RWPE2 (cell line): ENCODE measurements at places on chromosomes 5 and 9.

DNA sequence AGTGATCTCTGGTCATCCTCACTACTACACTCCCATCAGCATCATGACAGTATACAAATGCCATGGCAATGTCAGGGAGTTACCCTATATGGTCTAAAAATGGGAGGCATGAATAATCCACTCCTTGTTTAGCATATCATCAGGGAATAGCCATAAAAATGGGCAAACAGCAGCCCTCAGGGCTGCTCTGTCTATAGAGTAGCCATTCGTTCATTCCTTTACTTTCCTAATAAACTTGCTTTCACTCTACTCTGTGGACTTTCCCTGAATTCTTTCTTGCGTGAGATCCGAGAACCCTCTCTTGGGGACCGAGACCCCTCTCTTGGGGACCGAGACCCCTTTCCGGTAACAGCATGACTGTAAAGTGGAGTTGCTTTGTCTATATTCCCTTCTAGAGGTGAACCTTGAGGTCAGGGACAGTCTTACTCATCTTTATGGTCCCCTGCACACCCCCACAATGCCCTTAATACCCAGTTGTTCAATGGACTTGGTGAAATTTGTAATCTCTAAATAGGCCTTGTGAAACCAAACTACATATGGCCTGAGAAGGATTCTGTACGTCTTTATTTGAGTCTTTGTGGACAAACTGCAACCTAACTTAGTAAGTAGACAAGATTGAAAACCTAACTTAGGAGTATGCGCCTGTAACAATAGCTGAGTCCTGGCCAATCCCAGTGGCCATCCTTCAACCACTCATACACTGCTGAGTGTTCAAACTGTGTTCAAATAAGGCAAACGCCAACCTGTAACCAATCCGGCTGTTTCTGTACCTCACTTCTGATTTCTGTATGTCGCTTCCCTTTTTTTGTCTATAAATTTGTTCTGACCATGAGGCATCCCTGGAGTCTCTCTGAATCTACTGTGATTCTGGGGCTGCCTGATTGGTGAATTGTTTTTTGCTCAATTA is 32.3 kb upstream of the UBTD2 start:
- H3K4me3 ChIP-seq, result no peak overlapping the region
- DNase-seq, result peak; percentile 11
- H3K27me3 ChIP-seq, result no peaks in the 10 kb centered on the region
- H3K36me3 ChIP-seq, result no peaks in the 10 kb centered on the region
- H3K4me1 ChIP-seq, result peaks cover 19% of the 10 kb centered on the region

DNA sequence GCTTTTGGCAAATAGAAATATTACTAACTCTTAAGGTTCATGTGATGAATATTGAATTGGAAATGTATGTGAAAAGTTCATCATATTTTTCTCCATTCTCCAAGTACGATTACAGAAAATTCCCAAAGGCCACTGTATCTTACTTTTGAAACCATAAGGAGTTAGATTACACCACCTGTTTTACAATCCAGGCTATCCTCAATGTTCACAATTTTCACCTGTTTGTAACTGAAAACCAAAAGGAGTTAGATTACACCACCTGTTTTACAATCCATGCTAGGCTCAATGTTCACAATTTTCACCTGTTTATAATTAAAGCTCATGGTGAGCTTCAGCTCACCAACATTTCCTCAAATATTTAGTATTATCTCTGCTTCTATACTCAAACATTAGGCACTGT is 188.0 kb downstream of the HCN1 start:
- H3K27ac ChIP-seq, result no peak overlapping the region
- H3K4me3 ChIP-seq, result no peak overlapping the region
- H3K36me3 ChIP-seq, result no peaks in the 10 kb centered on the region
- no peaks in the 10 kb centered on the region for H3K27me3 ChIP-seq

DNA sequence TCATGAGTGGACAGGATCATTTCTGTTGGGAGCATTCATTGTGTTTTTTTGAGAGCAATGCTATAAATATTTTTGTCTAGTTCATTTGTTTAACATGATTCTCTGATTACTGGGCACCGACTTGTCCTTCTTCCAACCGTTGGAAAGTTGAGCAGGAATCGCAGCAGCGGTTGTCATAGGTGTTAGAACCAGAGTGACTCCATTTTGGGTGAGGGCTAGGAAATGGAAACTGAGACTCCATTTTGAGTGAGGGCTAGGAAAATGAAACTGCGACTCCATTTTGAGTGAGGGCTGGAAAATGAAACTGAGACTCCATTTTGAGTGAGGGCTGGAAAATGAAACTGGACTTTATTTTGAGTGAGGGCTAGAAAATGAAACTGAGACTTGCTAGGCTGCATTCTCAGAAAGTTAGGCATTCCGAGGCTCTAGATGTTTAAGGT is 100.6 kb downstream of the ICE1 start:
- no peaks in the 10 kb centered on the region for H3K27me3 ChIP-seq
- H3K27ac ChIP-seq, result no peak overlapping the region
- DNase-seq, result no peak
- no peak overlapping the region for H3K4me3 ChIP-seq

DNA sequence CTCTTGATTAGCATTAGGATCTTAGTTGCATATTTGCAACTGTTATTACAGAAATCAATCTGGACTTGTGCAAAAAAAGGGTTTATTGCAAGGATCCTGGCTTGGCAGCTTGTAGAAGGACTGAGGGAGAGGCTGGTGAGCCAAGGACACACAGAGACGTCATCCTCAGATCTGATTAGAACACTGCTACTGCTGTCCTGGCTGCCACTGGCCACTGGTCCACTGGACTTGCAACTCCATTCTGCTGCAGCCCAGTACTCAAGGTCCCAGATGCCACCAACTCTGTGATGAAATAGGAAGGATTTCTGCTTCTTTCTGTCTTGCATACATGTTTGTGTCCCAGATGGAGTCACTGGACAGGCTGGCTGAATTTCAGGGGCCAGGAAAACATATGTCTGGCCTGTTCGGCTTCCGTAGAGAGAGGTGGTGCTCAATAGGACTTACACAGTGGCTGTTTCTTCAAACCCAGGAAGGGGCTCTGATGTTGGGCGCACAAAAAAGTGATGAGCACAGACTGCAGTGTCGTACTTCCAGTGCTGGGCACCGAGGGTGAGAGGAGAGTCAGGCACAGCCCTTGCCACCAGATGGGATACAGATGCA is 68.9 kb upstream of the SH3PXD2B start:
- peaks cover 8% of the 10 kb centered on the region for H3K27me3 ChIP-seq
- no peak overlapping the region for H3K27ac ChIP-seq
- no peak overlapping the region for H3K4me3 ChIP-seq
- H3K4me1 ChIP-seq, result peaks cover 2% of the 10 kb centered on the region
- H3K36me3 ChIP-seq, result no peaks in the 10 kb centered on the region
- no peak for DNase-seq

GRCh38 chr5:14560091-14560595 is 21.4 kb upstream of the OTULINL start:
- DNase-seq, result no peak
- no peaks in the 10 kb centered on the region for H3K36me3 ChIP-seq
- no peak overlapping the region for H3K4me3 ChIP-seq
- H3K4me1 ChIP-seq, result no peaks in the 10 kb centered on the region
- no peaks in the 10 kb centered on the region for H3K27me3 ChIP-seq

DNA sequence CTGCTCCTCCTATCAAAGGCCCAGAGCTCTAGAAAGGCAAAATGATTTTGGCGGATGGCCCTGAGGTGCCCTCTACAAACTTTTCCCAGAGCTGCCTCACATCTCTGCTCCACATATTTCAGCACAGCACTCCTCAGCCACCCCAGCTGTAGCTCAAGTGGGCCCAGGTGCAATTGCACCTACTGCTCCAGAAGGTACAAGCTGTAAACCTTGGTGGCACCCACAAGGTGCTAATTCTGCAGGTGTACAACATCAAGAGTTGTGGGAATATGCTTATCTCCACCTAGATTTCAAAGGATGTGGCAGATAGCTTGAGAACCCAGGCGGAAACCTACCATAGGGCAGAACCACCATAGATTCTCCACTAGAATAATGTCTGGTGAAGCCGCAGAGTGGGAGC is 432.2 kb downstream of the TMEM232 start:
- no peak for DNase-seq
- H3K27me3 ChIP-seq, result no peaks in the 10 kb centered on the region
- H3K27ac ChIP-seq, result no peak overlapping the region
- H3K4me3 ChIP-seq, result no peak overlapping the region
- no peaks in the 10 kb centered on the region for H3K36me3 ChIP-seq

GRCh38 chr5:167998148-167998767 is 293.2 kb upstream of the WWC1 start:
- no peaks in the 10 kb centered on the region for H3K27me3 ChIP-seq
- no peak overlapping the region for H3K27ac ChIP-seq
- DNase-seq, result no peak
- no peak overlapping the region for H3K4me3 ChIP-seq
- H3K36me3 ChIP-seq, result no peaks in the 10 kb centered on the region

GRCh38 chr5:83672646-83673045 is 48.0 kb downstream of the HAPLN1 start:
- H3K4me1 ChIP-seq, result no peaks in the 10 kb centered on the region
- H3K27me3 ChIP-seq, result peaks cover 8% of the 10 kb centered on the region
- H3K4me3 ChIP-seq, result no peak overlapping the region
- H3K27ac ChIP-seq, result no peak overlapping the region
- DNase-seq, result no peak

DNA sequence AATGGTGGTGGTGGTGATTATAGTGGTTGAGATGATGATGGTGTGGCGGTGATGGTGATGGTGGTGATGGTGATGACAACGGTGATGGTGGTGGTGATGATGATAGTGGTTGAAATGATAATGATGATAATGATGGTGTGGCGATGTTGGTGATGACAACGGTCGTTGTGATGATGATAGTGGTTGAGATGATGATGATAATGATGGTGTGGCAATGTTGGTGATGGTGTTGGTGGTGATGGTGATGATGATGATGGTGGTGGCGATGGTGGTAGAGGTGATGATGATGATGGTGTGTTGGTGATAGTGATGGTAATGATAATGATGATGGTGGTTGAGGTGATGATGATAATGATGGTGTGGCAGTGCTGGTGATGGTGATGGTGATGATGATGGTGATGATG is 48.0 kb downstream of the PHF2 start:
- no peaks in the 10 kb centered on the region for H3K36me3 ChIP-seq
- DNase-seq, result no peak
- H3K27ac ChIP-seq, result no peak overlapping the region
- no peaks in the 10 kb centered on the region for H3K4me1 ChIP-seq
- H3K4me3 ChIP-seq, result no peak overlapping the region

GRCh38 chr5:141149812-141150211 is at the start of gene PCDHB6:
PCDHB6 (plus strand) TSS chr5:141150057; CDS start chr5:141150258, 201 bp downstream.
- no peaks in the 10 kb centered on the region for H3K36me3 ChIP-seq
- no peaks in the 10 kb centered on the region for H3K4me1 ChIP-seq
- no peak within 1 kb of the TSS for H3K27ac ChIP-seq
- H3K27me3 ChIP-seq, result peaks cover 72% of the 10 kb centered on the region
- DNase-seq, result no peak

GRCh38 chr5:139413963-139414362 is 10.1 kb upstream of the SPATA24 start:
- H3K4me3 ChIP-seq, result no peak overlapping the region
- H3K27ac ChIP-seq, result no peak overlapping the region
- no peak for DNase-seq
- no peaks in the 10 kb centered on the region for H3K4me1 ChIP-seq

GRCh38 chr9:81686614-81687520 is 2.5 kb downstream of the TLE1 start:
- peak overlapping the region; percentile 64 for H3K4me3 ChIP-seq
- peak; percentile 87 for DNase-seq
- H3K27me3 ChIP-seq, result no peaks in the 10 kb centered on the region
- peak overlapping the region; percentile 75 for H3K27ac ChIP-seq
- H3K4me1 ChIP-seq, result peaks cover 17% of the 10 kb centered on the region

DNA sequence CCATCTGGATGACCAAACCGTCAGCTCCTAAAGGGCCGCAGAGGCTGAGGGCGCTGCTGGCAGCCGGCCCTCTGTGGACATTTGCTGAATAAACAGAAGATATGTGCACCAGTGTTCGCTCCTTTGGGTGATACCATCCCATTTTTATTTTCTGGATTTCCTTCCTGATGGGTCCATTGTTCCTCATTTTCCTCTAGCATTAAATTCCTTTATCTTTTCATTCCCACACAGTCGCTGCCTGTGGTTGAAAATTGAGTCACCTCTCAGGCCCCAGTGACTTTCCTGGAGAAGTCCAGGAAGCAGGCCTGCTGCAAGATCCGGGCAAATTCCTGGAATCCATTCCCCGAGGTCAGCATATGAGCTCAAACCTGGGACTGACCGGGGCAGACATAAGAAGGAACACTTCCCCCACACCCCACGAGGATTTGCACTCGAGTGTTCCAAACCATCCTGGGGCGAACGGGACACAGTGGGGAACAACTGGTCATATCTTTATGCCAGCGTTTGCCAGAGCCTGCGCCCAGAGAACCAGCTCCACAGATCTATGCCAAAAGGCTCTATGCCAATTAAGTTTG is 86.7 kb upstream of the PCA3 start:
- DNase-seq, result no peak
- H3K4me1 ChIP-seq, result peaks cover 3% of the 10 kb centered on the region
- no peak overlapping the region for H3K4me3 ChIP-seq
- H3K27ac ChIP-seq, result no peak overlapping the region

DNA sequence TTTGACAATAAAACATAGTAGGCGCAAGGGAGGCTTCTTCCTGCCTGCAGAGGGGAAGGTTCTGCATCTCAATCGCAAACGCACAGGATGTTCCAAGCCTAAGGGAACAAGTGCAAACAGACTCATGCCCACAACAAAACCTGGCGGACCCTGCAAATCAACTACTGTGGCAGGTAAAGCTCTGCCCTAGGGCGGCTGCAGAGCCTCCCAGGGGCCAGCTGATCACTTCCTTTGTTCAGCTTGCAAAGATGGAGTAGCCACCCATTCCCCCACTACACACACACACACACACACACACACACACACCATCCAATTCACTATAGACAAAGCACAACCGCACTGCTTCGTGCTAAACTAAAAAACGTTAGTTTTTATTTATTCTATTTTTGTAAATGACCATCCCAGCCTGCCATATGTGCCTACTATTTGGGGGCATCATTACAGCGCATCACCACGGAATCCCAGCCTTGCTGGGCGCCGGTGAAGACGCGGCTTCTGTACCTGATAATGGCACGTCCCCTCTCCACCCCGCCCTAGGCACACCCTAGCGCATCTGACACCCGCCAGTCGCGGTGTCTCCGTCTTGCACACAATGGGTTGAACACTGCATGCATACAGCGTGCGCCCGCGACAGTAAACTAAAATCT is 57.6 kb downstream of the DPYSL3 start:
- no peak for DNase-seq
- H3K36me3 ChIP-seq, result no peaks in the 10 kb centered on the region
- H3K27ac ChIP-seq, result no peak overlapping the region
- H3K4me1 ChIP-seq, result peaks cover 4% of the 10 kb centered on the region
- H3K27me3 ChIP-seq, result peaks cover 51% of the 10 kb centered on the region

DNA sequence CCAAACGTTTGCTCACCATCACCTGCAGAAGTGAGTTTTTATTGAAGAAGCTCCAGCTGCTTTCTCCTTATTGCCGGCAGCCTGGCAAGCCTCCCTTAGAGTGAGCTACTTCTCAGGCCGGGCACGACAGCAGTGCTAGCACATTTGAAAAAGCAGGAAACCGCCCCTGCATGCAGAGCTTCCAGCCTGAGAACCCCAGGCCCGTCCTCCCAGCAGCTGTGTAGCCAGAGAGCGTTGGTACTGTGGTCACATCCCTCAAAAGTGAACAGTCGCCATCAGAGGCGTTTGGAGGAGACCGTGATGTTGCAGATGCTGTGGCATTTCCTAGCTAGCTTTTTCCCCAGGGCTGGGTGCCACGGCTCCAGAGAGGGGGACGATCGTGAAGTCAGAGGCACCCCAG is 23.5 kb downstream of the SLC25A25 start:
- no peak overlapping the region for H3K27ac ChIP-seq
- H3K27me3 ChIP-seq, result no peaks in the 10 kb centered on the region
- H3K4me3 ChIP-seq, result no peak overlapping the region
- H3K4me1 ChIP-seq, result peaks cover 14% of the 10 kb centered on the region
